ENCODE measurements at places on chromosomes 13 and 19.

DNA sequence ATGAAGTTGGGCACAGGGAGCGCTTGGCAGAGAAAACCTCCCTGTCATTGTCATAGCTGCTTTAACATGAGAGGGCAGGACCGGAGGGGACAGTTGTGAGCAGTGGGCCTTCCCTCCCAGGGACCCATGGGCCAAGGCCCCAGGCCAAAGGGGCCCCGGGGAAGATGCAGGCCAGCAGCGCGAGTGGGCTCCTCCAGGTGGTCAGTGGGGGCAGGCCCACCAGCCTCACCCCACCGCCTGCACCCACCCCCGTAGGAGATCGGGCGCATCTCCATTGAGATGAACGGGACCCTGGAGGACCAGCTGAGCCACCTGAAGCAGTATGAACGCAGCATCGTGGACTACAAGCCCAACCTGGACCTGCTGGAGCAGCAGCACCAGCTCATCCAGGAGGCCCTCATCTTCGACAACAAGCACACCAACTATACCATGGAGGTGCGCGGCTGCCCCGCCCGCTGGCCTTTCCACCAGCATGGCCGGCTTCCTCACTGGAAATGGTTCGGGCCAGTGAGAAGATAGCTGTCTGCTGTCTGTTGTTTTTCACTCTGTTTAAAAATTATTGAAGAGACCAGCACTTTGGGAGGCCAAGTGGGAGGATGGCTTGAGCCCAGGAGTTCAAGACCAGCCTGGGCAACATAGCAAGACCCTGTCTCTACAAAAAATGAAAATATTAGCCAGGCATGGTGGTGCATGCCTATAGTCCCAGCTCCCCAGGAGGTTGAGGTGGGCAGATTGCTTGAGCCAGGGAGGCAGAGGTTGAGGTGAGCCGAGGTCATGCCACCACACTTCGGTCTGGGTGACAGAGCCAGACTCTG lies 18.6 kb downstream of the CAPN12 start:
- DNase-seq = no peak

DNA sequence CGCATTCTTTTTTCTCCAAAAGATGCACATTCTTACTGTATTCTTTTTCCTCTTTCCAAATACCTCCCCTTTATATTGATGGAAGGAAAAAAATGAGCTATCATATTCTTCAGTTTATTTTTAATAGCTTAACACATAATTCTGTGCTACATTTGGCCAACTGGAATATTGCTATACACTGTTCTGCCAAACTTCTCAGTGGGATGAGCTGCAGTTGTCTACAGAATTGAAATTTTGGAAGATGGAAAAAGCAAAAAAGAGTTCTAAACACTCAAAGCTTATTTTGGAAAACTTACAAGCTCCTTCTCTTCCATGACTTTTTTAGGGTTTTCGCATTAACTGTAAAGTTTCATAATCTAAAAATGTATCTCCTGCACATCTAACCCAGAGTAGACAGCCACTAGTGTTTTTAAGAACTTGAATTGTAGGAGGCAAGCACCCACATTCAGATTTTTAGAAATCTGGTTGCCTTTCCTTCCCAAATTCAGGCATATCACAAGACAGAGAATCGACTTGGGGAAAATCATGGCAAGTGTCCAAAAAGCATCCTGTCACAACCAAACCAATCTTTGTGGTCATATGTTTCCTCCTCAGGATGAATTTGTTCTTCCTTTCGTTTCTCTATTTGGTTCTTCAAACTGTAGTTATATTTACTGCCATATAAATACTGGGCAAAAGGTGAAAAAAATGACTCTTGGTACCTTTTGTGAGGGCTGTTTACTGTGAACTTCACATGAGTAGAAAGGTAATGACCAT lies 111.4 kb upstream of the FRY start:
- no peak for DNase-seq

DNA sequence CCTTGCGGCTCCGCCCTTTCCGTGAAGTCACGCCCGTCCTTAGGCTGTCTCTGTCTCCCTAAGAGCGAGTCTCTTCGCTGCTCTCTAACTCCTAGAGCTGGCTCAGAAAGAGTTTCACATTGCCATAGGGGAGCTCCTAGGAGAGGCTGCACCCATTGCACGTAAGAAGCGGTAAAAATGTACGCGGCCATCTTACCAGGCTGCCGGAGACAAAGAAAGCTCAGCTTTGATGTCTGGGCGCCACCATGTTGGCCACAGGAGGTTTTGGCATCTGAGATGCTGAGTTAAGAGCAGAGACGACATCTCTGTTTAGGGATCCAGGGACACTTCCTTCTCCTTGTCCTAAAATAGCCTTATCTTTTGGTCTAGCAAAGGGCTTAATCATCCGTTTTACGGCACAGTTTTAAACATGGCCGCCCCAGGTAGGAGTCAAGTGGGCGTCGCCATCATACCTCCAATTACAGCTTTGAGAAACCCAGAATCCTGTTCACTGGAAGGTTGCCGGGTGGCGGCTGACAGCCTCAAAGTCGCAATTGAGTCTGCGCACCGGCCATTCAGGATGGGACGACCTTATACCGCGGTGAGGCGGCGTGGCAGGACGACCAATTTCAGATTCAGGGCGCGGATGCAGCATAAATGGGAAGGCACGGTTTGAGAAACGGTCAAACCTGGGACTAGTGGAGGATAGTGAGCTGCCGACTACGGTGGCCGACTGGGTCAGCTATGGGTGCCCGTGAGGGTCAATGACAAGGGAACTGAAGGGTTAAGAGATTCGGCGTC lies at the start of gene ZNF793:
TSS of gene ZNF793 (plus strand) at position 553 of the 780 bp plus-strand sequence. CDS start 16,501 bp downstream, outside the sequence.
- no peak for DNase-seq

- DNase-seq = peak; percentile 72
These were observed 24.8 kb downstream of the ZNF473 start for GRCh38 chr19:50050406-50051227.

DNA sequence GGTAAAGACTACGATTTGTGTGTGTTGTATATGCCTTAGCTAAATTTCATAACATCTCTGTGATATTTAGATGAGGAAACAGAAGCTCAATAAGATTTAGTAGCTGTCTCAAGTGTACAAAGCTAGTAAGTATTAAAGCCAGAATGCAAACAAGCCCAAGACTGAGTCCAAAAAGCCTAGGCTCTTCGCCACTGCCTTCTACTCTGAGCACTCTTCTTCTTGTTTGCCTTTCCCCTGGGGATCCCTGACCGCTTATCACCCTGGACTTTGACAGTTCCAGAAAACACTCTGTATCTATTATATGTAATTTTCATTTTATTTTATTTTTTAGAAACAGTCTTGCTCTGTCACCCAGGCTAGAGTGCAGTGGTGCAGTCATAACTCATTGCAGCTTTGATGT lies 5.8 kb downstream of the TM9SF2 start:
- no peak for DNase-seq

GRCh38 chr13:78520425-78520824 lies 82.9 kb downstream of the POU4F1 start:
- DNase-seq = no peak

- DNase-seq = no peak
These were observed 775.3 kb downstream of the UQCRFS1 start for GRCh38 chr19:28437390-28438346.

DNA sequence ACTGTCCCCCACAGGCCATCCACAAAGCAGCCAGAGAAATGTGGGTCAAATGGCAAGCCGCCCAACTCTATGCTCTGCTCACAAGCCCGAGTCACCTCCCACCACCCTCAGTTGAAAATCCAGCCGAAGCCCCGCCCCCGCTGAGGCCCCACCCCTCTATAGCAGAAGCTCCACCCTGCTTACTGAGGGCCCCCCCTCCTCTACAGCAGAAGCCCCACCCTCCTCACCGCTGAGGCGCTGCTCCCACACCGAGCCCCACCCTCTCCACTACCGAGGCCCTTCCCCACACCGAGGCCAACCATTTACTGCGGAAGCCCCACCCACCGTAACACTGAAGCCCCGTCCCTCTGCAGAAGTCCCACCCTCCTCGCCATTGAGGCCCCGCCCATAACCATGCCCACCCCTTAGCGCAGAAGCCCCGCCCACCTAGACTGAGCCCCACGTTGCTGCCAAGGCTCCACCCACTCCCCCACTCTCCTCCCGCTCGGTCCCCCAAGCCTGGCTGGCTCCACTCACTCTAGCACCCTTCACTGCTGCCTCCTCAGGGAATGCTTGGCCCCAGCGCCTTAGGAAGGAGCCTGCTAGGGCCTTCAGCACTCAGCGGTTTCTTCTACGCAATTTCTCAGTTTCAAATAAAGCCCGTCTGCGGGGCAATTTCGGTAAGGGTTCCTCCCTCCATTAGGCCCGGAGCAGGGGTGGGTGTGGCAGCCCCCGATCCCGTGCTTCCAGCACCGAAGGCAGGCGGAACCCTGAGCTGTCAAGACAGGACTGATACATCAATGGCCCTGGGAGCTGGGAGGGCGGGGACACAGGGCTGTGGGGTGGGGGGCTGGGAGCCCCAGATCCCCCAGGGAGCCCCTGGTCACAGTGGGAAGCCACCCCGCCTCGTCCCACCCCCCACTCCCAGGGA lies 9.0 kb upstream of the MYDGF start:
- DNase-seq = peak; percentile 93

DNA sequence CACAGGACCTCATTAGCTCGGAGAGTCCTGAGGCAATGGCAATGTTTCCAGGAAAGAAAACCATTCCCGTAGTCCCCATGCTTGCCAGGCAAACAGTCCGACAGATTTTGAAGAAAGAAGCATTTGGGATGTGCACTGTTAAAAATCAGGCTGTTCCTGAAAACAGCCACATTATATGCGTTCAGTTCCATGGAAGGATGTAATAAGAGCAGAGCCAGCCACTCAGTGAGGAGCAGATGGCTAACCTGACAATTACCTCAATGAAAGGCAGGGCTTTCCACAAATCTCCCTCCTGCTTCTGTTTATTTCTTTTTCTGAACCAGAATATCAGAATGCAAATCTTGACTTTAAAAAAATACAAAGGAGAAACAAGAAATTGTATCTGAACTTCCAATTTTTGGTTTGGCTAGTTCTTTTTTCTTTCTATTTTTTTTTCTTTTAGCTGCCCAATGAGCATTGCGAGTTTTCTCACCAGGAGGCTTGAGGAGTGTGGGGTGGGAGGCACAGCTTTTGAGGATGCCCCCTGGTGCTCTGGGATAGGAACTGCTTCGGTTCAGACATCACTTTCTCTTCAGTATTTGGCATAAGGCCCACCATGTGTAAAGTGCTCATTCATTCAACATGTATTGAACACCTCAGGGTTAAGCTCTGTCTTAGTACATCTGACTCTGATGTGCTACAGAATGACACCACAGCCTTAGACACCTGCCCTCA lies 124.2 kb downstream of the TBC1D4 start:
- DNase-seq = peak; percentile 94

GRCh38 chr13:97875911-97876310 lies 77.6 kb upstream of the IPO5 start:
- DNase-seq = no peak

GRCh38 chr13:72121466-72121865 lies 254.5 kb upstream of the DACH1 start:
- no peak for DNase-seq

- no peak for DNase-seq
These were observed 14.3 kb downstream of the VSTM2B start for GRCh38 chr19:29540114-29540513.

DNA sequence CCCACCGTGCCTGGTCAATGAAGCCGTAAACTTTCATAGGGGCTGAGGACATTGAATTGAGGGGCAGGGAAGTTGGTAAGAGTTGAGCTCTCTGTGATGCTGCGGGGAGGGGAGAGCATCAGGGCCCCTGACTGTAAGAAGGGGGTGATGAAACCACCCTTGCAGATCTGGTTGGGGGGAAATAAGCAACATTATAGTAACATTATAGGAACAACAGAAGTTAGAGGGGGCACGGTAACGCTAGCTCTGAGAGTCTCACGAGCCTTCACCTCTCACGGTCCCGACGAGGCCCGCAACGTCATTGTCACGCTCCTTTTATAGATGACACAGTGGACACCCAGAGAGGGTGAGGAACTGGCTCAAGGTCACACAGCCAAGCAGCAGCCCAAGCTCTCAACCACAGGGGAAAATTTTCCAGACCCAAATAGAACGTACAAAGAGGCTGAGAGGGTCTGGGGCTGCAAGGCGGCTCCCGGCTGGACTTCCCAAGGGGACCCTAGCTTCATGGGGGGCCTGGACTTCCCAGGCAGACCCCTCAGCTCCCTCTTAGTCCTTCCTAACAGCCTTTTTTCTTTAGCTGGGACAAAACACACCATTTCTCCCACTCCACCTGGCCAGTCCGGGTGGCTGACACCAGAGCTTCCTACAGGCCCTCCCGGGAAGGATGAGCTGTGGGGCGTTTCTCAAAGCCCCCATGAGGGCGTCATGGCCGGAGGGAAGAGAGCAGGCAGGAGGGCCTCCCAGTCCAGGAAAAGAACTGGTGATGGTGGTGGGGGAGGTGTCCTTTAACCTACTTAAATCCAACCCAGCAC lies 4.1 kb downstream of the TLE5 start:
- DNase-seq = no peak

GRCh38 chr19:1211494-1212234 lies 6.1 kb downstream of the STK11 start:
- DNase-seq = no peak

GRCh38 chr13:50244355-50244712 lies 229.1 kb downstream of the KCNRG start:
- DNase-seq = no peak

DNA sequence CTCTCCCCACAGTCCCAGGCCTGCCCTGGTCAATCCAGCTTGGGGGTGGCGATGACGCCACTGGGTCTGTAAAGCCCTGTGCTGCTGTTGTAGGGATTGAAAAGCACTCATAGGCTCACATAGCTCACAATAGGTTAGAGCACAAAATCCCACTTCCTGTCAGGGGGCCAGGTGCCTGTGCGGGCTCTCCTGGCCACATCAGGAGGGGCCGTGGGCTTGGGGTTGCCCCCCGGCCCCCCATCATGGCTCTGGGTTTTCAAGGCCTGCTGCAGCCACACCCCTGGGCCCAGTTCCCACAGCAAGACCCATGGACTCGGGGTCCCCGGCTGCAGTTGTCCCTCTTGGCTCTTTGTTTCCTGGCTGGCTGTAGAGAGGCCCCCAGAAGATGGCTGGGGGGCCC lies 62.9 kb downstream of the SMARCA4 start:
- DNase-seq = no peak

- DNase-seq = peak; percentile 21
These were observed 148.6 kb upstream of the SOX21 start for GRCh38 chr13:94860981-94861407.

DNA sequence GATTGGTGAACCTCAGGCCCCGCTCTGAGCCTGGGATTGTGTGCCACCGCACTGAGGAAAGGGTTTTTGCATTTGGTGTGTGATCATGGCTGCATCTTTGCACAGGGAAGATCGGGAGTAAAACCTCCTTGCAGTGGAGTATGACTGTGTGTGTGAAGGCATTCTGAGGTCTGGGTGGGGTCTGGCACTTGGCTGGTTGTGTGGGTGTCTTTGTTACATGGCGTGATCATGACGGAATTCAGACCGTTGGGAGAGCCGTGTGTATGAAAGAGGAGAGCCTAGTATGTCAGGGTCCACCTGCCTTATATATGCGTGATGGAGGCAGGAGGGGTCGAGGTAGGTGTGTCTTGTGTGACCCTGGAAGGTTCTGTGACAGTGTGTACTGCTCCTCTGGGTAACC lies 740 bp upstream of the BEST2 start:
- no peak for DNase-seq
